Neural progenitor cell (in vitro differentiated cells): ENCODE measurements at places on chromosomes 3 and 15.

GRCh38 chr3:113897373-113897777, 50.4 kb upstream of the ZDHHC23 start:
- no peak for DNase-seq

- no peak for DNase-seq
Measured at GRCh38 chr15:101295607-101296161, 636 bp upstream of the SNRPA1 start.

GRCh38 chr3:142945023-142945422, 18.5 kb downstream of the PAQR9 start:
- DNase-seq = no peak

GRCh38 chr3:88462230-88462629, 312.5 kb downstream of the C3orf38 start:
- DNase-seq = no peak

- no peak for DNase-seq
Measured at GRCh38 chr3:57731311-57731710, 24.8 kb upstream of the SLMAP start.

GRCh38 chr3:189727898-189728297, 96.7 kb downstream of the TP63 start:
- DNase-seq = no peak

- DNase-seq = no peak
Measured at GRCh38 chr15:84572231-84572630, 28.6 kb upstream of the ZSCAN2 start.
